ENCODE measurements at places on chromosomes 7 and 10.

GRCh38 chr7:1187127-1187526, 27.1 kb upstream of the ZFAND2A start:
- no peak for DNase-seq

- no peak for DNase-seq
Measured at GRCh38 chr7:2971914-2972834, 71.5 kb downstream of the CARD11 start.

DNA sequence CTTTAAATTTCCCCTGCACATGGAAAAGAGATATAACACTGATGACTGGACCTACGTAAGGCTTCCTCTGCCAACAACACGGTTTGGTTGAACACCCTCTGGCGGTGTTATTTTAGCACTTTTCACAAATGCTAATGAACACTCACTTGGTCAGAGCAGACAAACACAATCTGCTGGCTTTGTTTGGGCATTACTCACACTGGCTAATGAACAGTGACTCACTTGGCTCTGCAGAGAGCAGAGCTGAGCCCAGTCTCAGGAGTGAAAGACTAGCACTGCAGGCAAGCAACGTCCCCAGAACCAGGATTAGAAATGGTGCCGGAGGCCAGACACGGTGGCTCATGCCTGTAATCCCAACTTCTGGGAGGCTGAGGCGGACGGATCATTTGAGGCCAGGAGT, 430.8 kb downstream of the PLXNA4 start:
- DNase-seq: no peak

DNA sequence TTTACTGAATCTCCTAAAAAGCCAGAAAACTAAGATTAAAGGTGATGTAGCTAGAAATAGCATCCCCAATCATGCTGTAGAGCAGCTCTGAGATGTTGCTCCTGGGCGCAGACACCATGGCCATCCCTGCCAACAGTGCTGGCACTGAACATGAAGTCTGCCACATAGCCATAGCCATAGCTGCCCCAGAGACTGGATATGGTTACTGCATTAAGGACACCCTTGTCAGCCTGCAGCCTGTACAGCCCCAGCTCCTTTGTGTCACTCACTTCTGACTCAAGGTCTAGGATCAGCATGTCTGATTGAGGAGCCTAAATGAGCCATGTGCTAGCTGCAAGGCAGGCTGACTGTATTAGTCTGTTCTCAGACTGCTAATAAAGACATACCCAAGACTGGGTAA, 284.6 kb downstream of the RPS24 start:
- no peak for DNase-seq

GRCh38 chr10:78766603-78767002, 302.2 kb upstream of the ZMIZ1 start:
- no peak for DNase-seq

DNA sequence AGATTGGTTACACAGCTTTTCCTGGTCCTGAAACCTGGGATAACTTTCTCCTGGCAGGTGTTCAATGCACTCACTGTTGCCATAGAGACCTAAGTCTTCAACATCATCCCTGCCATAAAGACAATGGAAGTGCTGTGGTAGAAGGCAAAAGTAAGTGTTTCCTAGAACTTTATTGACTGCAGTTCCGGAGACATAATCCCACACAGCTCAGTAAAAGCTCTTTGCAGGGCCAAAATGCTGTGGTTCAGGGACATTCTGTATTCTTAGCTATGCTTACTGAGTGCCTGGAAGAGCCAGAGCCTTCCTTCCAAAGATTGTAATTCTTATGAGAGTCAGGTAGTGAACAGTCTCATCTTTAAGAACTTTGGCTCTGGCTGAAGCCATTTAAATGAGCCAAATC, 5.3 kb downstream of the WIPF3 start:
- DNase-seq: no peak

- no peak for DNase-seq
Measured at GRCh38 chr7:1685000-1685624, 15.0 kb downstream of the ELFN1 start.

DNA sequence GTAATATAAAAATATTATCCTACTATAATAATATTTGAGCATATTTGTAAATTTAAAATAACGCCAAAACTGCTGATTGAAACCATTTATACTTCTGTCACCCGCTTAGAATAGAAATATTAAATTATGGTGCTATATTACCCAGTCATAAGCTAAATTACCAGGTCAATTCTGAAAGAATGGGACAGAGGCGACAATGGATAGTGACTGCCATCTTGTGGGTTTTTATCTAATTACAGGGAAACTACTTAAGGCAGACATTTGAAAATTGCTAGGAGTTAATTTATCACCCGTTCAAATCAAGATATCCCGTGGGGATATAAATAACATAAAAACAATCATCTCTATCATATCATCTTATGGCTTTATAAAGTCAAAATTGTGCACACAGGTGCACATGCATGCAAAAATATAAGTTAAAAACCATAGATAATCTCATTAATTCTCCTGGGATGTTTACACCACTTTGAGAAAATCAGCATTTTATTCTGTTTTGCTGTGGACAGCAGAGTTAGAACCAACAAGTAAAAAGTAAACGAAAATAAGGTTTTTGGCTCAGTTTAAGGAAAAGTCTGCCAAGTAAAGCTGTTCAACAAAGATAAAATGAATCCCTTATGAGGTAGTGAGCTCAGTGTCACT, 41.3 kb upstream of the HPSE2 start:
- DNase-seq: no peak

- DNase-seq: no peak
Measured at GRCh38 chr7:116573541-116573940, 48.7 kb downstream of the CAV1 start.

GRCh38 chr10:110448682-110449418, 48.9 kb upstream of the DUSP5 start:
- DNase-seq: no peak

- no peak for DNase-seq
Measured at GRCh38 chr7:55207436-55208125, 157.6 kb upstream of the LANCL2 start.

GRCh38 chr10:84179059-84179710, 5.6 kb downstream of the GPR15LG start:
- no peak for DNase-seq

GRCh38 chr10:47449979-47450378, 33.9 kb downstream of the ANXA8 start:
- DNase-seq: no peak

DNA sequence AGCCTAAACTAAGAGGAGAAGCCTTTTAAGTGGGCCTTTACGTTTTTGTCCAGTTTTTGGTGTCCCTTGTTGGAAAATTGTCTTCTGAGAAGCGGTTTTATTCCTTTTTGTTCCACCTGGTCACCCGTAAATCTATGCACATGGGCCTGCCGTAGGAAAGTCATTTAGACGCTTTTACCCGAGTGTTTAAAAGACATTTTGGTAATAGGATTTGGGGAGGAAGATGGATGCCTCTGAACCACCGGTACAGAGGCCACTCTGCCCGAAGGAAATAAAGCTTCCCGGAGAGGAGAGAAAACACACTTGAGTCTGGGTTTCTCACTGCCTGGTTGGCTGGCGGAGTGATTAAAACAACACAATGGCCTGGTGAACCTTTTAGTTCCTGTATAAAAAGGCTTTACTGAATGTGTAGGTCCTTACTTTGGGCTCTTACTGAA, 760 bp downstream of the THNSL1 start:
- peak; percentile 22 for DNase-seq

DNA sequence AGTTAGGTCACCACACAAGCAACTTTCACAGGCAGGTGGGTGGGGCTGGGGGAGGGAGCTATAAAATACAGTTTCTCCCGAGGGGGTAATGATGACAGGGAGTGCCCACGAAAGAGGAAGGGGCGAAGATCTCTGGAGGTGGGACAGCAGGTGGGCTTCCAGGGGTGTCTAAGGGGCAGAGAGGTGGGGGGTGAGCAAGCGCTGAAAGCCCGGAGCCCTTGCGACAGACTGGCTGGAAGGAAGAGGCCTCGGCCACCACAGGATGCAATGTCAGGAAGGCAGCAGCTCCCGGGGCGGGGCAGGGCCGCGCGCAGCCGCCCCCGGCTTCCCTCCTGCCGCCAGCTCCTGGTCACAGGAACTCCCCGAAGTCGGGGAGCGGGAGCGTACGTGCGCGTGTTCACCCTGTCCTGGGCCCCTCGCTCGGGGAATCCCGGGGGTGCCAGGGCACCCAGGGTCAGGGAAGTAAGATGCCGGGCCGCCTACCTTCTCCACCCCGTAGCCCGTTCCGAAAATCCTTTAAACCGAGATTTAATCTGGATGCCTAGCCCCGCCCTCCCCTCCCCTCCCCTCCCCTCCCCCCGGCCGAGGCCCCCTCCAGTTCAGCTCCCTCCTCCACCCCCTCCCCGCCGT, 105.2 kb upstream of the PPIF start:
- peak; percentile 32 for DNase-seq

GRCh38 chr10:79023240-79024162, 45.3 kb upstream of the ZMIZ1 start:
- no peak for DNase-seq

- DNase-seq: no peak
Measured at GRCh38 chr10:31112961-31113360, 81.3 kb upstream of the ZNF438 start.

DNA sequence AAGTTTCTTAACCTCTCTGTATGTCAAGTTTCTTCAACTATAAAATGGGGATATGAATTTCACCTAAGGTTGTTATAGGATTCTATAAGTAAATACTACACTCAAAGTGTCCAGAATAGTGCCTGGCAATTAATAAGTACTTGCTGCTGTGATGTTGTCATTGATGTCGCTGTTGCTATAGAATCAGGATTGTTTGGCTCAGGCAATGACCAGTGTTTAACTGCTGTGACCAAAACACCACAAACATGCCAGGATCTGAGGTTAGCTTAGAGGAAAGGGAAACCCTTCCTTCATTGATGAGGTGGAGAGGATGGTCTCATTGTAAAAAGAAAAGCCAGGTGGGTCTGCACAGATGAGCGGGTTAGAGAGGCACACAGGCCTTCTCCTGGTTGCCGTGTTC, 223.1 kb upstream of the INHBA start:
- DNase-seq: no peak

DNA sequence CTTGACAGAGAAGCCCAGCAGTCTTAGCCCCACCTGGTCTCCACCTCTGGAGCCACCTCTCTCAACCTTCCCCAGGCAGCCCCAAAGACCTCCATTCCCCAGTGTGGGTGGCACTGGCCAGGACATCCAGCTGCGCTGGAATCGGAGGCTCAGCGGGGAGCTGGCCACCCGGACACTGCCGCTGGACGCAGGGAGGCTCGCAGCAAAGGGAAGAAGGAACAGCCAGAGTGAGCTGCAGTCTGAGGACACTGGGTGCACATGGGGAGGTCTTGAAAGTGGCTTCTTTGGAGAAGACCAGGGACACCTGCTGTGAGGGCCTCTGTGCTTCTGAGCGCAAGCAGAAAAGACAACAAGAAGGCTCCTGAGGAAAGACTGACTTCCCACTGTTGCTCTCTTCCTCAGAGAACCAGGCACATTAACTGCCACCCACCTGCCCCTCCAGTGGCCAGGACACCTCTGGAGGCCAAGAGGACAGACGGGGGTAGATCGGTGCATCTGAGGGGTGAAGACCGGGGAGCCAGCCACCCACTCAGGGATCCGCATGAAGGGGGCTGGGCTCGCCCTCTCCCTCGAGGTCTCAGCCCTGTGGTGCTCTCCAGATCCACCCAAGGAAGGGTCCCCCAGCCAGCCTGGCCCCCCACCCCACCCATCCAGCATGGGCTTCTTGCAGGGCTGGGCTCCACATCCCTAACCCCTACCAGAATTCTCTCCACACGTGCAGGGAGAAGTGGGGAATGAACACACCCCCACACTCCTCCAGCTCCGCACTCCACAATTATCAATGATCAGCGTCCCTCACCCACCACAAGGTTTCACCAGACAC, 1.8 kb downstream of the CAMK2B start:
- DNase-seq: no peak
